ENCODE measurements at places on chromosomes 6 and 20.

DNA sequence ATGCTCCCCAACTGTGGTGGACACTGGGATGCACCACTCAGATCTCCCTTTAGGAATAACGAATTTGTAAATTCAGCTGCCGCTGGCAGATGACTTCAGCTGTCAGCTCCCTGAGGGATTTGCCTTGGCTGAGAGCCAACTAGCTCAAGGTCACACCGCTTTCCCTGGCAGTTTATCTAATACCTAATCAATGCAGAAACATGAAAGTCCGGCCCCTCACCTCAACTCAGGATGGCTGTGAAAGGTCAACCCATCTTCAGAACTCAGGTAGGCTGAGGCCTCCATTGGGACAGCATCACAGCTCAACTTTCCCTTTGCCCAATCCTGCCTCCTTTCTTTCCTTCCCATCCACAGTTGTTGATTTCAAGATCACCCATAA is 22.8 kb upstream of the SCGN start:
- no peak for DNase-seq

GRCh38 chr20:32078791-32079190 is 26.7 kb downstream of the HCK start:
- DNase-seq, result no peak

- no peak for DNase-seq
These were observed 140.2 kb upstream of the CARMIL1 start for GRCh38 chr6:25138934-25139415.

DNA sequence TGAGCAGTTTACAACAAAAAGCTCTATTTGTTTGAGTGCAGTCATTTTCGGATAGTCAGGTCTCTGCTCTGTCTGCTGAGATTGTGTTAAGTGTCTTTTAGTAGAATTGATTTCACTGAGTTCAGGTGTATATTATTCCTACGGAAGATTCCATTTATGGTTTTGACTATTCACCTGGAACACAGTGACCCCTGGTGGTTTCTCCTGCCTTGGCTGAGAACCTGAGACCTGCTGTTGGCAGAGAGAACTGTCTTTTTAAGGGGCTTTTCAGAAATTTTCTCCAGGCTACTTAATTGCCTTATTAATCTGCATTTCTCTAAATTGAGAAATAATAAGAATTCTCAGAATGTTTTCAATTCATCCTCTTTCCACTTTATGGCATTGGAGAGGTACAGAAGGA is 508.0 kb downstream of the TBC1D32 start:
- DNase-seq, result peak; percentile 27
